ENCODE measurements at places on chromosomes 13 and 19.

- no peak for DNase-seq
Measured at GRCh38 chr13:28089065-28089464, 11.3 kb downstream of the FLT3 start.

DNA sequence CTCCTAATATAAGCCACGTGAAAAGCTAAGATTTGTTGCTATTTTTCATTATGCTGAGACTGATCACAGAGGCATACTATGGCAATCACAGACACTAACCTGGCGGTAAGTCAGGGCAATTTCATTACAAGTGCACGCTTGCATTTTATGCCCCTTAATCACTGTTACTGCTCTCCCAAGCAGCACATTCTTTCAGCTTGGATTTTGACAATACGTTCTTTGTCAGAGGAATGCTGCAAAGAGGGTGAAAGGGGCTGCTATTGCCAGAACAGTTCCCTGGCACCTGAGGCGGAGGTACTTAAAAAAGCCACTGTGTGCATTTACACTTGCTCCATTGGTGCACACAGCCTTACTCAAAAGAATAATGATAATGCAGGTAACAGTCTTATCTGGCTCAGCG, 346.6 kb downstream of the RFC3 start:
- peak; percentile 55 for DNase-seq

DNA sequence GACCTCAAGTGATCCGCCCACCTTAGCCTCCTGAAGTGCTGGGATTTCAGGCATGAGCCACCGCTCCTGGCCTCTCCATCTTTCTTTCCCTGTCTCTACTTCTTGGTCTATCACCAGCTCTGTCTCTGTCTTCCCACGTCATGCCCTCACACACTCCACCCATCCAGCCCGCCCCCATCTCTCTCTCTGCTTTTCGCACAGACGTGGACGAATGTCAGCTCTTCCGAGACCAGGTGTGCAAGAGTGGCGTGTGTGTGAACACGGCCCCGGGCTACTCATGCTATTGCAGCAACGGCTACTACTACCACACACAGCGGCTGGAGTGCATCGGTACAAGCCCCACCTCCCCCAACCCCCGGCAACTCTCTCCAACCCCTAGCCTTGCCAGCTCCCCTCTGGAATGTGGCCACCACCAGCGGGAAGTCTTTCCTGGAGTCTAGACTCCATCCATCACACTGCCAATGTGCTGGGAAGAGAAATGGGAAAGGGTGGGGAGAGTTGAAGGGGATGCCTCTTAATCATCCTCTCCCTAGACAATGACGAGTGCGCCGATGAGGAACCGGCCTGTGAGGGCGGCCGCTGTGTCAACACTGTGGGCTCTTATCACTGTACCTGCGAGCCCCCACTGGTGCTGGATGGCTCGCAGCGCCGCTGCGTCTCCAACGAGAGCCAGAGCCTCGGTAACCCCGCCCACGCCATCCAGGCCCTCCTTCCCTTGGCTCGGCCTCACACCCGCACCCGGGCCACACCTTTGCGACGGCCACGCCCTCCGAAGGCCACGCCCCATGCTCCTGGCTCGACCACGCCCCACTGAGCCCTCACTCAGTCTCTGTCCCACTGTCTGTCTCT, 22.5 kb downstream of the LTBP4 start:
- no peak for DNase-seq

- DNase-seq, result no peak
Measured at GRCh38 chr13:109095126-109095525, 465.7 kb downstream of the MYO16 start.

DNA sequence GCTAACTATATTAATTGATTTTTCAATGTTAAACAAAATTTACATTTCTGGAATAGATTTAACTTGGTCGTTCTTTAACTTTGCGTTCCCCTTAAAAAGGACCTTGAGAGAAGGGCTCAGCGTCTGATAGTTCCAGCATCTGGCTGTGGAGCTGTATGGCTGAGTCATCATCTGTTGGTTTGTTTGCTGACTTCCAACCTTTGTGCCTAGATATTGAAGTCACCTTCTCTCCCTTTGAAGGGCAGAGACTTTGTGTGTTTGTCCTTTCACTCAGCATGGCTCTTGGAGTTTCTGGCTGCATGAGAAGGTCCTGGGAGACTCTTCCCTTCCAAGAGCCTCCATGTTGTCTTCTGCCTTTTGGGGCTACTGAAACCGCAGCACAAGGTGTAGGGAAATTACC, 16.6 kb upstream of the IRS2 start:
- no peak for DNase-seq
